ENCODE measurements at places on chromosomes 1 and 21. TPM values are rescaled to one million over a fixed set of nuclear protein-coding genes. Genes with fewer than 3 reads are reported as not detected.

Gene IL10
- total RNA-seq: not detected

Gene MOB3C
- total RNA-seq: 5.8 TPM

Gene NR0B2
- not detected for total RNA-seq

Gene ASPM
- 50.3 TPM for total RNA-seq

- DNase-seq: no peak
Observed at GRCh38 chr1:68383092-68383491, 66.7 kb downstream of the RPE65 start.

Gene NDUFS2
- 95.1 TPM for total RNA-seq

Gene ACKR1
- total RNA-seq: 0.61 TPM

DNA sequence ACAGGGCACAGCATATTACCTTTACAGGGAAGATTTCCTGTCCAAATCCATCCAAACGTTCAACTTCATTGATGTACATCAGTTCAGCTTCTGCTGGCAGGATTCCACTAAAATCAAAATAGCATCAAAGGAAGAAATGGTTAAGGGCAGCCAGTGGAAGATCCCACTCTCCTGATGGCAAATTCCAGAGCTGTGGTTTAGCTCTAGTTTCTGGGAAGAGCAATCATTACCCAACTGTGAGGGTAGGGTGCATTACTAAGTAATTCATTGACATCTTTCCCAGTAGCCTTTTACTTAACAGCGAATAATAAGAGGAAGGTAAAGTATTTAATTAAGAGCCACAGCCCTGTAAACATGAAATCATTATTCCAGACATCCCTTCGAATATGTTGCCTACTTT, 120.7 kb downstream of the SMYD2 start:
- DNase-seq: no peak

- DNase-seq: no peak
Observed at GRCh38 chr1:119209596-119210295, 69.3 kb upstream of the WARS2 start.

GRCh38 chr1:204947338-204947737, 76.7 kb downstream of the NFASC start:
- DNase-seq: no peak

GRCh38 chr21:38788275-38788905, 17.3 kb upstream of the ETS2 start:
- no peak for DNase-seq

GRCh38 chr1:24189528-24189927, 2.4 kb upstream of the IFNLR1 start:
- no peak for DNase-seq

DNA sequence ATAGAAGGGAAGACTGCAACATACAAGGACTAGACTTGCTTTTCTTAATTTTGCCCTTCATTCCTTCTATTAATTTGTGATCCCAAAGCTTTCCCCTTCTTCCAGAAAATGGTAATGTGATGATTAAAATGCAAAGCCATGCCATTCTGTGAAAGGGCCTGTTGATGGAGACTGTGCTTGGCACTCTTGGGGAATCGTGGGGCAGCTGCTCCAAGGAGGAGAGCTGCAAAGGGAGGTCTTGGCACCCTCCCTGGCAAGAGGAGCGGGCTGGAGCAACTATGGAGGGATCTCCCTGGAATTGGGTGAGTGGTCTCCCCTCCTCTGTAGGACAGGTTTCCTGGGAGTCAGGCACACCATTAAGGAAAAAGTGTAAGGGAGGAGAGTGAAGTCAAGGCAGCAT, 16.6 kb downstream of the CACNA1S start:
- DNase-seq: no peak

- no peak for DNase-seq
Observed at GRCh38 chr1:239858529-239858928, 233.2 kb upstream of the FMN2 start.

DNA sequence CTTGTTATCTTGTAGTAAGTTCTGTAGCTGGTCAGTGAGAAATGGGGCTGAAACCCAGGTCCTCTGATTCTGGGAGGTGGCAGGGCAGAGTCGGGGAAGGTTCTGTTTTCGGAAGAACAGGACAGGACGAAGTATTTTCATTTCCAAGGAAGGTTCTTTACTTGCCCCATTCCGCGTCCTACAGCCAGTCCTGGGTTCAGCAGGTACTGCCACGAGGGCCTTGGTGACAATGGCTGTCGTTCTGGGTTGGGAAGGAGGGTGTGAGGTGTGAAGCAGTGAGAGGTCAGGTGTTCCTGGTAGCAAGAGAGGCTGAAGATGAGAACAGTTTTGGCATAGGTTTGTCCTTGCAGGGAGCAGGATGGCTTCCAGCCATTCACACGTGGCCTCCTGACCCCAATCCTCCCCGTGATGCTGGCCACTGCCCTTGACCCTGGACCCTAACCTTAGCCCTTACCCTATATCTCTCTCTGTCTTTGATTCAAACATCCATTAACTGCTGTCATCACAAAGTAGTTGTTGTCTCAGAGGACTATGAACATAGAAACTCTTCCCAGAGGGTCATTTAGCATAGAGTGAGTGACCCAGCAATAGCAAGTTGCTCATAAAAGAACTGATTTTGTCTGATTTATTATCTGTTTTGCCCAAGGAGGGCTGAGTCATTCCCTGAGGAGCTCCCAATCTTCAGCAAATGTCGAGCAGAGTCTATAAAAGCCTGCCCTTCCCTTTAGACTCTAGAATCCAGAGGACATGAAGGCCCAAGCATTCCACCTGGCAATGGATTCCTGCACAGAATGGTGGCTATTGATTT, 25.0 kb downstream of the VASH2 start:
- DNase-seq: no peak

- no peak for DNase-seq
Observed at GRCh38 chr21:38486221-38486620, 12.1 kb downstream of the ERG start.

DNA sequence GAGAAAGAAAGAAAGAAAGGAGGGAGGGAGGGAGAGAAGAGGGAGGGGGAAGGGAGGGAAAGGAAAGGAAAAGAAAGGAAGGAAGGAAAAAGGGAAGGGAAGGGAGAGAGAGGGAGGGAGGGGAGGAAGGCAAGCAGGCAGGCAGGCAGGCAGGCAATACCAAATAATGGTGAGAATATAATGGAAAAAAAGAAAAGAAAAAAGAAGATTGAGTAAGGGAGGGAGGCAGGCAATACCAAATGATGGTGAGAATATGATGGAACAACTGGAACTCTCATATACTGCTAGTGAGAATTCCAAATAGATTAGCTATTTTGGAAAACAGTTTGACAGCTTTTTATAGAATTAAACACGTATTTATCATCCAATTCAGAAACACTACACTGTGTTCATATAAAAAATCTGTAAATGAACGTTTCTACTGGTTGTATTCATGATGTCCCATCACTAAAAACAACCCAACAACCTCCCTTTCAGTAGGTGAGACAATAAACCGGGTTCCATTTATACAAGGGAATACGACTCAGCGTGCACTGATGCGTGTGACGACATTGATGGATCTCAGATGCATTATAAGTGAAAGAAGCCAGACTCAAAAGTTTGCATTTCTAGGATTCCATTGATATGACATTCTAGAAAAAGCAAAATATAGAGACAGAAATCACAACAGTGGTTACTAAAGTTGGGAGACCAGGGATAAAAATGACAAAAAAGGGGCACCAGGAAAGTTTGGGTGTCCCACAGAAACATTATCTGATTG, 226.4 kb downstream of the DSCAM start:
- DNase-seq: no peak

GRCh38 chr21:36626791-36627190, 72.1 kb upstream of the SIM2 start:
- DNase-seq: no peak

DNA sequence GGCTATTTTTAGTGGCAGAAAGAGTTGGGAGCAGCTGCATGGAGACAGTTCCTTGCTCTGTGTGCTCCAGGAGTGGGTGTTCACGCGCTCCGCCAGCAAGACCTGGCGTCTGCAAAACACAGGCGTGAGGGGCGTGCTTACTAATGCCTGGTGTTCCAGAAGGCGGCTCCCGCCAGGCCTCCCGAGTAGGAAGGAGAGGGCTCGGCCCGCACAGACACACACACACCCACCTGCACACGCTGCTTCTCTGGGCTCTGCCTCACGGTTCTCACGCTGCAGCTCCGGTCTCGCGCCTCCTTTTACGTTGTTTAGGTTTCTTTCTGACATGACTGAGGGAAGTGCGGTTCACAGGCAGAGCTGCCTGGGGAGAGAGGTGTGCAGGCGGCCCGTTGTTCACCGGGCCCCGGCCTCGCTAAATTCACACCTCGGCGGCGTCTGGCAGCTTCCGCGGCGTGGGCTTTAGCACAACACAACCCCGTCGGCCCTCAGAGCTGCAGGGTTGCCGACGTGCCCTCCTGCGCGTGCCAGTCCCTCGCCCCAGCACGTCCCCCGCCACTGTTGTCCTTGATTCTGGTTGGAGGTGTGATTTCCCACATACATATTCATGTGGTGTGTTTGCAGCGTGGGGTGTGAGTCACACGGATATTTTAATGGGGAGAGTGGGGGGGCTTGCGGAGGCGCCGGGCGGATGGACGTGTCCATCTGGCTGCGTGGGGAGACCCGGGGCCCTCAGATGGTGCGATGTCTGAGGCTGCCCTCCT, 77.0 kb downstream of the SKI start:
- no peak for DNase-seq

DNA sequence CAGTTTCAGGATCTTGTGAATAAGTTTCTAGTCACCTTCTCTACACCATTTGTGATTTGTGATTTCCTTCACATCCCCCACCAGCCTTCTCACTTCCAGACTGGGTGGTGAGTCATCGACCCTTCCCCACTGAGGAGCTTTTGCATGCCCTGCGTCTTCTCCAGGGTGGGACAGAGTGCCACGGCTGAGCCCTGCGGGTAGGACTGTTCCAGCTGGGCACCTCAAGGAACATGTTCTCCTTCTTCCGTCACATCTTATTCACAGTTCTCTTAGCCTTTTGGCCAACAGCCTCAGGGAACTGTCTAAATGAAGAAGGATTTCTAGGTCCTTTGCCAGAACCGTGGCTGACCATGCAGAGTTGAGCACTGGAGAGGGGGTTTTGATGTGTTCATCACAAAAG, 116.5 kb downstream of the TMEM53 start:
- no peak for DNase-seq

Gene SLC22A15
- total RNA-seq: 3.7 TPM

- no peak for DNase-seq
Observed at GRCh38 chr21:34498623-34499022, 13.4 kb downstream of the KCNE1 start.

DNA sequence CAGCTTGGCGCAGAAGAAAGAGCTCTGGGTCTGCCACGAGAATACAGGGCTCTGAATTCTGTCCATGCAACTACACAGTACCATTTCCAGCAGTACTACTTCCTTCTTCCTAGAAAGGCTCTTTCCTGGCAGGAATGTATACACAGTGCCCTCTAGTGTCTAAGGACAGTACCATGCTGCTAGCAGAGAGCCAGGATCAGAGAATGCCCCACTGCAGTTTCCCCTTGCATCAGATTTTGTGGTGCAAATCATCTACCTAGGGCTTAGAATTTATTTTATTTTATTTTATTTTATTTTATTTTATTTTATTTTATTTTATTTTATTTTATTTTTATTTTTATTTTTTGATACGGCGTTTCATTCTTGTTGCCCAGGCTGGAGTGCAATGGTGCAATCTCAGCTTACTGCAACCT, 50.8 kb downstream of the PAX7 start:
- DNase-seq: no peak

Gene ARTN
- 23.3 TPM for total RNA-seq

Gene RHD
- not detected for total RNA-seq

Gene GUCA2B
- total RNA-seq: not detected

Gene FCGR2B
- total RNA-seq: not detected

DNA sequence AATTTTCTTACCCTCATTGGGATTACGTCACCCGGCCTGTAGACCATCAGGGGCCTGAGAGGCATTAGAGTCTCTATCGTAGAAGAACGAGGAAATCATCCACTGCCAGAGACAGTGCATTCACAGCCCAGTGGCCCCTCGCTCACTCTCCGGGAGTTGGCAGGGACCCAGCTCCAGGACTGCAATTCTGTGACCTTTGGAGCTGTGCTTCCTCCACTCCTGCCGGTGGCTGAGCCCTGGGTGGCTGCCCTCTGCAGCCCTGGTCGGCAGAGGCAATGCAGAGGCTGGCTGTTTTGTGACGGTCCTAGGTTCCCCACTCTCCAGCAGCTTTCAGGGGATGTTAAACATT, 12.7 kb downstream of the SLC37A1 start:
- DNase-seq: no peak

- DNase-seq: no peak
Observed at GRCh38 chr1:160376525-160377131, 9.8 kb downstream of the NHLH1 start.

Gene ZNF697
- total RNA-seq: 18.3 TPM

DNA sequence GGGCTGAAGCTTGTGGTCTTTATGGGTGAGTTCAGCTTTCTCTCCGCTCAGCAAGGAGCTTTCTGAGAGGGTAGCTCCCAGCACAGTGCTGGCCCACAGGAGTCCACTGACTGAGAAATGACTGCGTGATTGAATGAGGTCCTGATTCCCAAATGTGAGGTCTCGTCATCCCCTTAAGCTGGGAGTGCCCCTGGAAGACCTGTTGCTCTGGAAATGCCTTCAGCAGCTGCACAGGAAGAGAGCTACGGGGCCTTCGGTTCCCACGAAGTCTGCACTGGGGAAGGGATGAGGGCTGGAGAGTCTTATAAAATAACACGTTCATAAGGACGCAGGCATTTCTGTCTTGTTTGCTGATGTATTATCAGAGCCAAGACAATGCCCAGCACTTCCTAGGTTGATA, 14.0 kb downstream of the TNNT2 start:
- no peak for DNase-seq

DNA sequence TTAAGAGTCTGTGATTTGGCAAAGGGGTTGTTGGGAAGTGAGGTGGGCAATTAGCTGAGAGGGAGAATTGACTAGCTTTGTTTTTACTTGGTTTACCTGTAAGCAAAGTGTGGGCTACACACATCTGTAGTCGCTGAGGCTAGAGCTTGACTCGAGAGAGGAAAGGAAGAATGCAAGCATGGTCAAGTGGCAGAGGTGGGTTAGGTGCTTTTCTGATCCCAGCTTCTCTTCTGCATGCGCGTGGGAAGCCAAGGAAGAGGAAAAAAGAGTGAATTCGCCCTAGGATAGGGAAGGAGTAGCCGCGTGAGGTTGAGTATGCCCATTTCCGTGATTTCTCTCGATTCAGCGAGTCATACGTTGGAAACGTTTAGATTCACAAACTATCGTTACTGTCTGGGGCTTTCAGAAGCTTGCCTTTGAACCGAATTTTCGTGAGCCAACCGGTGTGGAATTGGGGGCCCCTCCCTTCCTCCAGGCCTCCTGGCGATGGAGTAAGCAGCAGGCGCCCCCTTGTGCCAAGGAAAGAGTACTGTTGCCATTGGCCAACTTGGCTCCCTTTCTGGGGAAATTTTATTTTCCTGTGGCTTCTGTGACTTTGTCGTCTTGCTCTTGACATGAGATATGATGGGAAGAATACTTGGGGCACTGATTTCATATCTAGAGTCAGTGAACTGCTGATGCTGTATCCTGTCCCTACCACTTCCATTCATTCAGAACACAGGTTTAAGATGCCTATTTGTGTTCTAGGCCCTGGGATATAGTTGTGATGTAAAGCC, 1.3 kb downstream of the PIGV start:
- DNase-seq: no peak

Gene UBXN11
- total RNA-seq: 6.1 TPM

Gene HOOK1
- total RNA-seq: 34.5 TPM

Gene PRAMEF4
- not detected for total RNA-seq

- no peak for DNase-seq
Observed at GRCh38 chr1:47834326-47834725, 162.9 kb downstream of the TRABD2B start.

Gene FAM72A
- total RNA-seq: 19.7 TPM

GRCh38 chr1:183632114-183632513, 3.5 kb downstream of the ARPC5 start:
- DNase-seq: no peak

Gene PTCH2
- total RNA-seq: 1.2 TPM

- DNase-seq: no peak
Observed at GRCh38 chr21:14403681-14404318, 20.9 kb upstream of the HSPA13 start.
